PC-3 (cell line): ENCODE measurements at places on chromosomes 6 and 20. TPM values are rescaled to one million over a fixed set of nuclear protein-coding genes. Genes with fewer than 3 reads are reported as not detected.
A peak's percentile ranks its signal among the peaks of the same experiment; 100 is the strongest.

The LGSN gene
- total RNA-seq: not detected in 2 replicates

GRCh38 chr6:150228072-150228733 lies 85.4 kb downstream of the PPP1R14C start:
- H3K4me1 ChIP-seq: 0 out of 2 replicates have a peak, but pooled peaks cover 4% of the 10 kb centered on the region
- H3K4me3 ChIP-seq: no peak overlapping the region
- H3K27ac ChIP-seq: no peak overlapping the region
- no peak for DNase-seq
- H3K36me3 ChIP-seq: no peaks in the 10 kb centered on the region
- no peaks in the 10 kb centered on the region for H3K27me3 ChIP-seq

The ABHD16B gene
- total RNA-seq: not detected in 2 replicates

DNA sequence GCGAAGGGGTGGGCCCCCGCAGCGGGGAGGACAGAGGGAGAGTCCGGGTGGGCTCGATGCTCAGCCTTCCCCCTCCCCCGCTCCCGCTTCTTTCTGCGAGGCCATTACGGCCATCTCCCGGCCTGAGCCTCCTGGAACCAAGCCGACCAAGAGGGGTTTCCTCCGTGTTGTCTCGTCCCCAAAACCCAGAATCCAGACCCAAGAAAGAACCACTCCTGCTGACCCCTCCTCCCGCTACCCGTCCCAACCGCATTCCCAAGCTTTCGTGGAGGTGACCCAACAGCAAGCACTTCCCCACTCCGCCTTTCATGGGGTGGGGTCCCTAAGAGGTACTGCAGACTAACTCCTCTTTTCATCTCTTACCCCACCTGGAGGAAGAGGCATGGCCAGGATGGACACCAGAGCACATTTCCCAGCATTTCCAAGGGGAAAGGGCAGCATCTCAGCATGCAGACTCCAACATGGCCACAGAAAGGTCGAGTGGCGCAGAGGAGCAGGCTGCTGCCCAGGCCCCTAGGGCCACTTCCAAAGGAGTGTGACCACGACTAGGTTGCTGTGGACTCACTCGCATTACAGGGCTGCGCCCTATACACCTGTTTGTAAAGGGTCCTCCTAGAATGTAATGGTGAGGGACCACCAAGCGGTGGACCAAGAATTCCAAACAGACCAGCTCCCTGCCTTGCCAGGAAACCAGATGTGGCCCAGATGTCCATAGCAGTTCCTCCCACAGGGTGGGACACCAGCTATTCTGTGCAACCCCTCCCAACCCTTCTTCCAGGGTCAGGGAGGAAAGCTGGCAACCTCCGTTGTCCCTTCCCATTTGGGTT lies 53.4 kb downstream of the MRPL14 start:
- peaks cover 43% of the 10 kb centered on the region for H3K4me1 ChIP-seq
- no peak overlapping the region for H3K4me3 ChIP-seq
- DNase-seq: no peak
- no peaks in the 10 kb centered on the region for H3K27me3 ChIP-seq
- peak overlapping the region; percentile 58 for H3K27ac ChIP-seq

- peaks cover 3% of the 10 kb centered on the region for H3K36me3 ChIP-seq
- no peaks in the 10 kb centered on the region for H3K27me3 ChIP-seq
- no peak overlapping the region for H3K27ac ChIP-seq
- no peak for DNase-seq
- no peak overlapping the region for H3K4me3 ChIP-seq
Measured at GRCh38 chr6:79005497-79005896, 72.6 kb downstream of the PHIP start.

The VIP gene
- total RNA-seq: not detected in 2 replicates

- no peak overlapping the region for H3K4me3 ChIP-seq
- no peaks in the 10 kb centered on the region for H3K4me1 ChIP-seq
- H3K36me3 ChIP-seq: no peaks in the 10 kb centered on the region
- H3K27ac ChIP-seq: no peak overlapping the region
- peaks cover 67% of the 10 kb centered on the region for H3K27me3 ChIP-seq
- no peak for DNase-seq
Measured at GRCh38 chr20:6732001-6732447, 35.5 kb upstream of the BMP2 start.

DNA sequence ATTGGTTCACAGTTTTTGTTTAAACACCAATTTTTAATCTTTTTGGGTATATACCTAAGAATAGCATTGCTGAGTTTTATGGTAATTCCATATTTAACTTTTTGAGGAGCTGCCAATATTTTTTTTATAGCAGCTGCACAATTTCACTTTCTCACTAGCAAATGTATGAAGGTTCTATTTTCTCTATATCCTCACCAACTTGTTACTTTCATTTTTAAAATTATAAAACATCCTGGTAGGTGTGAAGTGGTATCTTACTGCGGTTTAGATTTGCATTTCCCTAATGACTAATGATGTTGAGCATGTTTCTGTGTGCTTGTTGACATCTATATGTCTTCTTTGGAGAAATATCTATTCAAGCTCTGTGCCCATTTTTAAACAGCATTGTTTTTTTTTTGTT lies 452.1 kb downstream of the GRIK2 start:
- DNase-seq: no peak
- no peaks in the 10 kb centered on the region for H3K27me3 ChIP-seq
- H3K27ac ChIP-seq: no peak overlapping the region
- H3K4me1 ChIP-seq: no peaks in the 10 kb centered on the region
- no peak overlapping the region for H3K4me3 ChIP-seq
- H3K36me3 ChIP-seq: no peaks in the 10 kb centered on the region

The GOPC gene
- total RNA-seq: 15.8 and 17.1 TPM in 2 replicates

The CLPSL1 gene
- not detected in 2 replicates for total RNA-seq

GRCh38 chr6:6604566-6604965 lies 16.0 kb downstream of the LY86 start:
- DNase-seq: no peak
- H3K4me1 ChIP-seq: no peaks in the 10 kb centered on the region
- no peak overlapping the region for H3K4me3 ChIP-seq
- H3K27ac ChIP-seq: no peak overlapping the region
- H3K27me3 ChIP-seq: peaks cover 32% of the 10 kb centered on the region

DNA sequence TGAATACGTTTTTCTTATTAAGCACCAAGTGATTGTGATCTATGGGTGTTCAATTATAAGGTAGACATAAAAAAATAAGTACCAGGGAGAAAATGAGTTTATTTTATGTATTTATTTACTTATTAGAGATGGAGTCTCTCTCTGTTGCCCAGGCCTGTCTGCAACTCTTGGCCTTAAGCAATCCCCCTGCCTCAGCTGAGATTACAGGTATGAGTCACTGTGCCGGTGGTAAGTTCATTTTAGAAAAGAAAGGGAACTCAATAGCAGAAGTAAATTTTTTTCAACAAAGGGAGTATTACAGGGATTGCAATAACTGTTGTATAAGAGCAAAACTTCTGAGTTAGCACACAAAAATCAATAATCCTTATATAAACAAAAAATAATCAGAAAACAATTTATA lies 98.7 kb upstream of the FUT9 start:
- H3K27me3 ChIP-seq: no peaks in the 10 kb centered on the region
- H3K27ac ChIP-seq: no peak overlapping the region

DNA sequence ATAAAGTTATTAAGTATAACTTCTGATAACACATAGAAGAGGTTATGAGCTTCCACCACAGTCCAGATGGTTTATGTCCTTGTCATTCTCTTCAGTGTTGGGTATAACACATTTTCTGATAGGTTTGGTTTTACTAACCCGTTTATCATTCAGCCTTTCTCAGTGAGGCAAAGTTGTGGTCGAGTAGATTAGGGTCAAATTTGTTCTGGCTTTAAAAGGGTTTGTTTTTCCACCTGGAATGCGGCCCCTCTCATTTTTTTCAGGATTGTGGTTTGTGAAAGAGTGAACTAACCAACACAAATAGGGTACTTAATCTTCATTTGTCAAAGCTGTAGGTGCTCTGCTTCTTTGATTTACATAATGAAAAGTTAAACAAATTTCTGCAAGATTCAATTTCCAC lies 204.2 kb upstream of the ASCC3 start:
- H3K27ac ChIP-seq: peak overlapping the region; percentile 99
- no peaks in the 10 kb centered on the region for H3K36me3 ChIP-seq
- peak; percentile 13 for DNase-seq
- no peaks in the 10 kb centered on the region for H3K27me3 ChIP-seq

DNA sequence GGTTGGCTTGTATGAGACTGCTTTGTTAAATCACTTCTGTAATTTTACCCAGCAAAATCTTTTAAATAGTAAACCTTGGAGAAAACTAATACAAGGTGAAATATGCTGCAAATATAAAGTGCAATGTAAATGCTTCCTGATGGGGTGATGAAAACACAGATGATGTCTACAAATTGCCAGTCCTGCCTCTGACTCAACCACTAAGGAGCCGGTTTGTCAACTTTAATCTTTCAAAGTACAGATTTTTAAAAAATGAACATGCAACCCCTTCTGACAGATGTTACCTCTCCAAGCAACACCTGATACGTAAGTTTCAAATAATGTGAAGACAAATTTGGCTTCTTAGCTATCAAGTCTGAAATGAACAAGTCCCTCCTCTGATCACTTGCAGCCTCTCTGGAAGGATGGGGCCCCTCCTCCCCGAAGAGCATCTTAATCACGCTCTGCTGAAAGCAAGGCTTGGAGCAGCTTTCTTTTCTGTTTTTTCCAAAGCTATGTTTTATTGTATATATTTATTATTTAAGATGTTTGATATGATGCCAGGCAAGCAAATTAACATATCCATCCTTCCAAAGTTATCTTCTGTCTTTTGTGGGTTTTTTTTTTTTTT lies 196.0 kb downstream of the MYLK4 start:
- H3K36me3 ChIP-seq: no peaks in the 10 kb centered on the region
- peaks cover 19% of the 10 kb centered on the region for H3K4me1 ChIP-seq
- no peak overlapping the region for H3K4me3 ChIP-seq
- peak; percentile 73 for DNase-seq
- no peaks in the 10 kb centered on the region for H3K27me3 ChIP-seq

The TRIM10 gene
- total RNA-seq: not detected in 2 replicates

GRCh38 chr20:33434434-33434833 lies 9.1 kb downstream of the SNTA1 start:
- no peaks in the 10 kb centered on the region for H3K36me3 ChIP-seq
- H3K27me3 ChIP-seq: no peaks in the 10 kb centered on the region

GRCh38 chr20:40606660-40607059 lies 82.4 kb downstream of the MAFB start:
- no peaks in the 10 kb centered on the region for H3K27me3 ChIP-seq
- no peaks in the 10 kb centered on the region for H3K36me3 ChIP-seq
- no peak for DNase-seq
- no peak overlapping the region for H3K4me3 ChIP-seq
- no peaks in the 10 kb centered on the region for H3K4me1 ChIP-seq

- no peak overlapping the region for H3K4me3 ChIP-seq
- no peaks in the 10 kb centered on the region for H3K36me3 ChIP-seq
- peaks cover 17% of the 10 kb centered on the region for H3K27me3 ChIP-seq
- no peaks in the 10 kb centered on the region for H3K4me1 ChIP-seq
Measured at GRCh38 chr6:163147994-163148393, 266.5 kb upstream of the QKI start.

The GFOD1 gene
- 16.0 and 21.8 TPM in 2 replicates for total RNA-seq

The TMEM170B gene
- 0.52 and 0.66 TPM in 2 replicates for total RNA-seq

GRCh38 chr20:44222633-44223368 lies 12.2 kb upstream of the OSER1 start:
- H3K36me3 ChIP-seq: no peaks in the 10 kb centered on the region
- no peak overlapping the region for H3K27ac ChIP-seq
- peaks cover 7% of the 10 kb centered on the region; the same call in 1 of the 2 replicates for H3K4me1 ChIP-seq
- no peaks in the 10 kb centered on the region for H3K27me3 ChIP-seq
- DNase-seq: no peak

DNA sequence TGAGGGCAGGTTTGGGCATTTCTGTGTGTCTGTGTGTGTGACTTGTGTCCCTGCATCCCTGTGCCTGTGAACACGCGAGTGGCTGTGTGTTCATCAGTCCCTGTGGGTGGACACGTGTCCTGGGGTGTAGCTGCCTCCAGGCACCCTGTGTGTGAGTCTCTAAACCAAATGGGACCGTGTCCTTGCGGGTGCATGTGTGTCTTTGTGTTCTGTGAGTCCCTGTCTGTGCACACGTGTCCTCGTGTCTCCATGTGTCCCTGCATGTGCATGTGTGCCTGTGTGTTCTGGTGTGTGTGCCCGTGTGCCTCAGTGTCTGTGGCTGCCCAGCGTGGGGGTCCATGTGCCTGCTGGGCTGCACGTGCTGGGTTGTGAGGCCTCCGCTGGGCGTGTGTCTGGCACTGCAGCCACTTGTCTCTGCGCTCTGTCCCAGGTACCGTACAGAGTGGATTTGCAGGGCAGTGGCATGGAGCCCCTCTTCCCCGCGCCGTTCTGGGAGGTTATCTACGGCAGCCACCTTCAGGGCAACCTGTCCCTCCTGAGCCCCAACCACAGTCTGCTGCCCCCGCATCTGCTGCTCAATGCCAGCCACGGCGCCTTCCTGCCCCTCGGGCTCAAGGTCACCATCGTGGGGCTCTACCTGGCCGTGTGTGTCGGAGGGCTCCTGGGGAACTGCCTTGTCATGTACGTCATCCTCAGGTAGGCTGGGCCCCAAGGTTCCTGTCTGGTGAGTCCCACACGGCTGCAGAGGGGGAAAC lies 8.2 kb upstream of the LKAAEAR1 start:
- H3K36me3 ChIP-seq: no peaks in the 10 kb centered on the region
- H3K4me3 ChIP-seq: no peak overlapping the region
- no peak for DNase-seq
- H3K27me3 ChIP-seq: no peaks in the 10 kb centered on the region

DNA sequence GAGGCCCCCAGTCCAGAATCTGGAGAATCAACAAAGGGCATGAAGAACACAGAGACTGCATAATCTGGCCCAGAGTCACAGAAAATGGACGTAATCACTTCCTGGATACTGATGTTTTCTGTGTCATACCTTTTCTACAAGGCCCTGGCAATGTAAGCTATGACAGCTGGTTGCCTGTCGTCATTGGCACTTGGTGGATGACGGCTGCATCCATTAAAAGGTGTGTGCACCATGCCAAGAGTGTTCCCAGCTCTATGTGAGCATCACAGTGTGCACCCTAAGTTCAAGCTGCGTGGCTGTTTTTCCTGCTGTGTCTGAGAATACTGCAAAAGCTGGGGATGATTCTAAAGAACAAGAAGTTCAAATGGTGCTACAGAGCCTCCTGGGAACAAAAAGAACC lies 275.2 kb upstream of the CNR1 start:
- no peak for DNase-seq
- H3K27ac ChIP-seq: no peak overlapping the region
- H3K4me1 ChIP-seq: no peaks in the 10 kb centered on the region
- no peaks in the 10 kb centered on the region for H3K36me3 ChIP-seq

The CAGE1 gene
- total RNA-seq: 0.29 TPM in 1 of 2 replicates, not detected in the other

The IPCEF1 gene
- total RNA-seq: 0.12 and 0.29 TPM in 2 replicates

GRCh38 chr20:35629427-35630145 lies 14.0 kb downstream of the SPAG4 start:
- no peak overlapping the region for H3K4me3 ChIP-seq
- H3K27me3 ChIP-seq: no peaks in the 10 kb centered on the region

DNA sequence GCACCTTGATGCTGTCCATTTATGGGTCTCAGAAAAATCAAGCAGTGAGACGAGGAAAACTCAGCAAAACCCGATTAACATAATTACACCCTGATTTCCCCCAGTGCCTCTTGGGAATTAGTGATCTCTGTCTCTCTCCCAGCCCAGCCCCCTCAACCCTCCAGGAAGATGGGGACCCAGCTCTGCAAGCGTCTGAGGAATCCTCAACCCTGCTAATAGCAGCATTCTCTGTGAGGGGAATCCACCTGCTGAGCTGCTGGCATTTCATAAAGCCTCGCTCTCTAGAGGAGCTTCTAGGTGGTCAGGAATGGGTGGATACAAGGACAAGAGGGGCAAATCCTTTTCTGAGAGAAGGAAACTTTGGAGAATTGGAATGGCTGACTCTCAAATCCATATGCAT lies 13.9 kb downstream of the NR2E1 start:
- no peaks in the 10 kb centered on the region for H3K4me1 ChIP-seq
- no peaks in the 10 kb centered on the region for H3K36me3 ChIP-seq
- no peaks in the 10 kb centered on the region for H3K27me3 ChIP-seq
- no peak for DNase-seq

GRCh38 chr20:54167909-54168872 lies 5.6 kb downstream of the CYP24A1 start:
- peaks cover 57% of the 10 kb centered on the region for H3K4me1 ChIP-seq
- peak overlapping the region; percentile 55 for H3K4me3 ChIP-seq
- no peaks in the 10 kb centered on the region for H3K27me3 ChIP-seq
- peak; percentile 99 for DNase-seq
